ENCODE measurements at places on chromosomes 2 and 18.

- DNase-seq = no peak
Observed at GRCh38 chr2:181778621-181779201, 98.4 kb upstream of the NEUROD1 start.

DNA sequence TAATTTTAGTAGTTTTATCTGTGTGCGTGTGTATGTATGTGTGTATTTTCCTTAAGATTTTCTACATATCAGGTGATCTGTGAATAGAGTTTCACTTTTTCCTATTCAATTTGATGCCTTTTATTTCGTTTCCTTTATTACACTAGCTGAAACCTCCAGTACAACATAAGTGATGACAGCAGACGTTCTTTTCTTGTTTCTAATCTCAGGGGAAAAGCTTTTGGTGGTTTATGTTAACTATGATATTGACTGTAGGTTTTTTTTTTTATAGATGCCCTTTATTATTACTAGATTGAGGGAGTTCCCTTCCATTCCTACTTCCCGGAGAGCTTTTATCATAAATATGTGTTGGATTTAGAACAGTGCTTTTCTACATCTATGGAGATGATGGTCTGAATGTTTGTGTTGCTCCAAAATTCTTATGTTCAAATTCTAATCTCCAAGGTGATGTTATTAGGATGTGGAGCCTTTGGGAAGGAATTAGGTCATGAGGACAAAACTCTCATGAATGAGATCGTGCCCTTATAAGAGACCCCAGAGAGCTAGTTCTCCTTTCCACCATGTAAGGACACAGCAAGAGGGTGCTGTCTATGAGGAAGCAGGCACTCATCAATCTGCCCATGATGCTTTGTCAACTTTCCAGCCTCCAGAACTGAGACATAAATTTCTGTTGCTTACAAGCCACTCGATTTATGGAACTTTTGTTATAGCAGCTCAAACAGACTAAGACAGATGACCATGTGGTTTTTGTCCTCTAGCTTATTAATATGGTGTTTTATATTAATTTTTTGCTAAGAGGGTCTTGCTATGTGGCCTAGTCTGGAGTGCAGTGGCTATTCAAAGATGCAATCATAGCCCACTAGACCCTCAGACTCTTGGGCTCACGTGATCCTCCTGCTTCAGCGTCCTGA lies 5.9 kb upstream of the RHBDD1 start:
- no peak for DNase-seq

DNA sequence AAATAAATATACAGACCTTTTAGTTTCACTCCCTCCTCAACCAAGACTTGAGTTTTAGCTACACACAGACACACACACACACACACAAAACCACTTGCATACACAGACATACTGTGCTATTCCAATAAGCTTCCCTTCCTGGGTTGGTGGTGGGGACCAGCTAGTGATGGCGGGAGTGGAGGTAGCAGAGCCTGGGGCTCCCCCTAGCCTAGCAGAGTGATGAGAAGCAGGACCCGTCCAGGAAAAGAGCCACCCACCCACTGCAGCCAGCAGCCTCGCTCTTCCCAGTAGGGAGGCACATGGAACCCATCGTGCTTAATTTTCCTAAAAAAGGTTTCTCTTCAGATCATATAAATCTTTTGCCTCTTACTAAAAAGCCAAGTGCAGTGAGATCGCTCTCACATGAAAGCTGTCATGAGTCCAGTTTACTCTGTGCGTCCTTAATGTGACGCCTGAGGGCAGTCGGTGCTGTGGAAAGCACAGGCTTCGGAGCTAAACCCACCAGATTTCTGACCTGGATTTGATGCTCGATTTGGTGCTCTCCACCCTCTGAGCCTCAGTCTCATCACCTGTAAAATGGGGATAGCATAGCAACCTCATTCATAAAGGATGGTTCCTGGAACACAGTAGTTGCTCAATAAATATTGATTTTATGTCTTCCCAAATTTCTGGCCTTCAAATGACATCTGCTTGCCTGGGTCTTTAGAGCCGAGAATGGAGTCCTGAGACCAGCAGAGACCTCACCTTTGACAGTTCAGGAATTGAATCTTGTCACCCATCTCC lies 60.1 kb upstream of the YWHAQ start:
- DNase-seq = no peak

DNA sequence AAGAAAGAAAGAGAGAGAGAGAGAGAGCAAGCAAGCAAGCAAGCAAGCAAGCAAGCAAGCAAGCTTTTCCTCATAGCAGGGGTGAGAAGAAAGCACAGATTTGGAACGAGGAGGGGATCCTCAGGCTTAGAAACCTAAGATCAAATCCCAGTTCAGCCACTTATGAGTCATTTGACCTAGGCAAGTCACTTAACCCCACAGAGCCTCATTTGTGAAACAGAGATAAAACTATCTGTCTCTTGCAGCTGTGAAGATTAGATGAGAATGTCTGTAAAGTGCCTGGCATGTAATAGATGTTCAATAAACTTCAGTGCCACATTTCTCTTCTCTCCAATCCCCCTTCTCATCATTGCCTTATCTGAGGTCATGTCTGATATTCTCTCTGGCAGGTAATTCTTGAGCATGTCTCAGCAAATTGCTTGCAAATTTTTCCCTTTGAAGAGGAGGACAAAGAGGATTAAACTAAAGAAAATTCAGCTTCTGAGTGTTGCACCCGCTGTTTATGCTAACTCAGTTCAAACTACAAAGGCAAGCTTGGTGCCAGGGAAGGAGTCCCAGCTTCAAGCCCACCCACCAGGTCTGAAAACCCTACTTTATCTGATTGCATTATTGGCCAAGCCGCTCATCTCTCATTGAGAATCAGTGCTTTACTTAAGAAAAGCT lies 20.3 kb downstream of the ALK start:
- DNase-seq = no peak

GRCh38 chr18:78733762-78734613 lies 245.6 kb upstream of the SALL3 start:
- DNase-seq = no peak

DNA sequence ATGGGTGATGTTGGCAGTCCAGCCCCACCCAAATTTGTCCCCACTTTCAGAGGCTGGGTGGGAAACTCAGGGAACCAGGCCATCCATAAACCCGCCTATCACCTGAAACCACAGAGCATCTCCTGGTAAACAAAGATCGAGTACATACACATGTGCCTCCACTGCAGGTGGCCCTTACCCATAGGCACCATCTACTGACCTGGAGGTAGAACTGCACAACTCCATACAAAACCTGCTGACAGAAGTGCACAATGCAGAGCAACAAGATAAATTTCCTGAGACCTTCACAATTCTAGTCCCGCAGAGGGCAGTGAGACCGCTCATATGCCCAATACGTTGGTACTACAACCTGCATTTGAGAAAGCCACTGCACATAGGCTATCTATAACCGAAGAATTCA lies 856.3 kb downstream of the SUCLG1 start:
- DNase-seq = no peak

DNA sequence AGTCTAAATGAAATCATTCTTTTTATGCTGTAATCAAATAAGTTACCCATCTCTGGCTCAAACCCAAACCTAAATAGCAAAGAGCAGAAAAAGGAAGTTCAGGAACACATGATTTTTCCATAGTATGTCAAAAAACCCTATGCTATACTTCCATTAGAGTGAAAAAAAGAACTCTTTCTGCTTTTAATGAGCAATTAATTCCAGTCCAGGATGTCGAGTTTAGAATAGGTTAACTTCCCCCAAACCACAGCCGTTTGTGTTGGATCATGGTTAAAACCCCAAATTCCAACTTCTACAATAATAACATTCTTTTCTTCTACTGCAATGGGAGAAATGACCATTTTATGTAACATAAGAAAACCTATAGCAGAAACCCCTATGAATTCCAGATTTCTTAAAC lies 171.1 kb upstream of the NRP2 start:
- no peak for DNase-seq

Data from NCI-H510A (cell line).